ENCODE measurements at places on chromosomes 3 and 15.

- DNase-seq = no peak
Measured at GRCh38 chr3:57145852-57146251, 19.3 kb downstream of the IL17RD start.

- no peak for DNase-seq
Measured at GRCh38 chr15:73538563-73539211, 94.5 kb downstream of the NPTN start.

DNA sequence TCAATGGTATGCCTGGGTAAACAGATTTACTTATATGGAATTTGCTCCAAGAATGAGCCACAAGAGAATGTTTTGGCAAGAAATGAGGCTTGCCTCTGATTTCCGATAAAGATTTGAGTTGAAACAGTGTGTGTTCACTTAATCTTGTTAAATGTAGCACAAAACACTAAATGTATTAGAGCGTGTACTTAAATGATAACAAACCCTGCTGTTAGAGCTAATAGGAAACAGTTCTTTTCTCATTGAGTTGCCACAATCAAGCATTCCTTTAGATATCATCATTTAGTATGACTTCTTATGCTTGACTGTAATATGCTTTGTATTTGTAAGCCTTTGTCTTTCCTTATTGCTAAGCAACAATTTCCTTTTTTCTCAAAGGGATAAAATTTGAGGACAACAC, 353.6 kb upstream of the ZNF717 start:
- DNase-seq = no peak

DNA sequence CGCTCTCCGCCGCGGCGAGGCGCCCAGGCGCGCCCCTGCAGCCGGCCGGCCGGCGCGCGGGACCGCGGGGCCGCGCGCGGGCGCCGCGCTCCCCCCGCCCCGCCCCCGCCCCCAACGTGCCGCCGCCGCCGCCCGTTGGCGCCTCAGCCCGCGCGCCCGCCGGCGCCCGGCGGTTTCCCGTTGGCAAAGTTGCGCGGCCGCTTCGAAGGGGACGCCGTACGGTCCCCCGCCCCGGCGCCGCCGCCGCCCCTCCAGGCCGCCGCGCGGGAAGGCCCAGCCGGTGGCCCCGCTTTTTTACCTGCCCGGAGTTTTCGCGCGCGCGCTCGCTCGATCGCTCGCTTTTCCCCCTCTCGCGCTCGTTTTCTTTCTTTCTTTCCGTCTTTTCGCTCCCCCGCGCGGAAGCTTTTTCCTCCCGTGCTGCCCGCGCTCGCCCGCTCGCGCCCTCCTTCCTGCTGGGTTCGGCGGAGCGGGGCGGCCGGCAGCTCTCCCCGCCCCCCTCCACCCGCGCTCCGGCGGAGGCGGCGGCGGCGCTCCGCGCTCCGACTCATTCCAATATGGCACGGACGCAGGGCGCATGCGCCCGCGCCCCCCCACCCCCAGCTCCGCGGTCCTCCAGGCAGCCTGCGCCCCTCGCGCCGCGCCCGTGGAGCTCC, at the start of gene SFMBT1:
Gene SFMBT1 (minus strand): TSS at position 556 of the 653 bp plus-strand sequence. CDS start 76,945 bp downstream, outside the sequence.
- DNase-seq = peak; percentile 76

GRCh38 chr15:62765916-62766315, 276.6 kb upstream of the TPM1 start:
- DNase-seq = no peak

GRCh38 chr3:176349706-176350105, 847.6 kb downstream of the TBL1XR1 start:
- no peak for DNase-seq

DNA sequence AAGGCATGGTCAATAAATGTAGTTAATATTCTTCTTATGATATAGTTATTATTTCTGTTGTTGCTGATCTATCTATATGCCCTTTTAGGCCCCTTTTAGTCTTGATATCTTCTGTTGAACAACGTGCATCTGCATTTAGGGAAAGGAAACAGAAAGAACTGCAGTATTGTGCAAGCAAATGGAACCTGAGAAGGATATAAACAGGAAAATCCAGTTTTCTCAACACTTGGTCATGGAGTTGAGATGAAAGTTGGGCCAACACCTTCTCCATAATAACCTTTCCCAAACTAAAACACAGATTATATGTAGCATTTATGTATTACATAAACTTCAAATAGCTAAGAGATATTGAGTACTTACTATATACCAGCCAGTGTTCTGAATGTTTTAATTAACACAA, 179.7 kb downstream of the ADAMTS9 start:
- DNase-seq = no peak

GRCh38 chr3:7188551-7188950, 327.6 kb downstream of the GRM7 start:
- no peak for DNase-seq

GRCh38 chr3:108281670-108282069, 14.7 kb upstream of the HHLA2 start:
- DNase-seq = no peak

GRCh38 chr3:173266441-173266840, 125.4 kb upstream of the SPATA16 start:
- DNase-seq = no peak

DNA sequence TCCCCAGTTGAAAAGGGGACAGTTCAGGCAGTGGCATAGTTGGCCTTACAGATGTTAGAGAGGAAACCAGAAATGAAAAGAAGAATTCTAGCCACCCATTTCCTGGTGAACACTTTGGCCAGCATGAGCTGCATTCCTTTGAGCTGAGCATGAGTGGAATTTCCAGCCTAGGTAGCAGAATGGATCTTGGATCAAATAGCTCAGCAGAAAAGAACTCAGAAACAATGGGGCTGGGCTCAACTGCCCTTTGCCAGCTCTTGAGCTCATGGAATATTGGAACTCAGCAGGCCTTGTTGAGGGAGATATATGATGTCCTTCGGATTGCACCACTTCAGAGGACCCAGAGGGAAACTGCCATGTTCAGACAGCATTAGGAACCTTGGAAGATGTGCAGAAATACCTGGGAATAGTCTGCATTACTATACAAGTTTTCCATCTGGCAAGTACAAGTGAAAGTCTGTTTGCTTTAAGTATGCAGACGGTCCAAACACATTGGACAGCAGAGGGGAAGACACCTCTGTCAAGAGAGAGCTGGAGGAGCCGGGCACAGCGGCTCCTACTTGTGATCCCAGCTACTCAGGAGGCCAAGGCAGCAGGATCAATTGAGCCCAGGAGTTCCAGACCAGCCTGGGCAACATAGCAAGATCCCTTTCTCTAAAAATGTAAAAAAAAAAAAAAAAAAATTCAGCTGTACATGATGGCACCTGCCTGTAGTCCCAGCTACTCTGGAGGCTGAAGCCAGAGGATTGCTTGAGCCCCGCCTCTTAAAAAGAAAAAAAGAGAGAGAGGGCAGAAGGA, 3.1 kb upstream of the CDV3 start:
- DNase-seq = no peak

DNA sequence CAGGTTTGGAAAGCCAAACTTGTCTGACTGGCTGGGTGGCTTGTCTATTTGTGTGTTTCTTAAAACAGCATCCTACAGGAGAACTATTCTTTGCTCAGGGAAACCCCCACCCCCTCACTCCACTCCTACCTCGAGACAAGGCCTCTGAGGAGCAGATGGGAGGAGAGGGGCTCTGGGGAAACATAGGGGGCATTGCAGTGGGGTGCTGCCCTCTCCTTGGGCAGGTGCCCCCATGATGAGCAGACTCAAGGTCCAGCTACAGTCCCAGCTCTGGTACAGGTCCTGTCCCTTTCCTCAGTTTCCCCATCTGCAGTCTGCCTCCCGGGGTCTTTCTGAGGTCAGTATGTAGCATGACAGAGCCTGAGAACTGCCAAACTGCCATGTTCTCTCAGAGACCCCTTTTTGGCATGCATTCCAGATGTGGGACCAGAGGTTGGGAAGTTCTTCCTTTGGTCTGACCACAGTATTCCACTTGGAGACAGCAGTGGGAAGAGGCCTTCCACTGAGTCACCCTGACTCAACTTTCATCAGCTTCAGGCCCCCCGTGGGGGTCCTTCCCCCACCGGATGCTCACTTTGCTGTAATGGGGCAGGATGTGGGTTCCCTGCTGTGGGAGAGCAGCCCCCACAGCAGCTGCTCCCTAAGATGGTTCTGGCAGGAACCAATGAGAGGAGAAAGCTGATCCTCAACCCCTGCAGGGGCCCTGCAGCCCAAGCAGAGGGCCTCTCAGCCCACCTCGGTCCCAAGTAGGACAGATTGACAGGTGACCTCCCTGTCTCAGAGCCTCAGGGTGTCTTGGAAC, 32.3 kb upstream of the CYP11A1 start:
- peak; percentile 58 for DNase-seq

DNA sequence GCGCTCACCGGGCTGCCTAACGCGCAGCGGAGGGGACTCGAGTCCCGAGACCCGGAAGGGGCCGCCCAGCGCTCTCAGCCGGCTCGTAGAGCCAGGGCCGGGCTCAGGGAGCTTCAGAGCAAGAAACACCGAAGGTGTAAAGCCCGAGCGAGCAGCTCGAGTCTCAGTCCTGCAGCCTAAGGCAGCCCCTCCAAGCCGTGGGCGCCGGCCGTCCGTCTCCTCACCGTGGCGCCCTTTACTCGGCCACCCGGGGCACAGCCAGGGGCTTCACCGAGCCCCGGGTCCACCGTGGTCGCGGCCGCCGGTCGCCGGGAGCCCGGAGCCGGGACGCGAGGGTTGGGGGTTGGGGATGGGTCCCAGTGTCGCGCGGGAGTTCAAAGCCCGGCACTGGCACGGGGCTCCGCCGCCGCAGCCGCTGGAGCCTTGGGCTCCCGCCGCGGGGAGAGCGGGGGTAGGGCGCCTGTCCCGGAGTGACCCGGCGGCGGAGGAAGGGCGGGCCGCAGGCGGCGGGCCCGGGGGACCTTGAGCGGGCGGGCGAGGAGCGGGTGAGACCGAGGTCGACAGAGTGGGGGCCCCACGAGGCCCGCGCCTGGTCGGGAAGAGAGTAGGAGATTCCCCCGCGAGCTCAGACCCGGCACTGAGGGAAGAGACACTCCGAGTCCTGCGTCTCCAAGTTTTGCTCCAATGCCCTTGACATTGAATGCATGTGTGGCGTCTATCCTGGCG, 26.9 kb upstream of the THRB start:
- DNase-seq = peak; percentile 5

GRCh38 chr15:85316244-85316934, 64.0 kb upstream of the AKAP13 start:
- DNase-seq = no peak

DNA sequence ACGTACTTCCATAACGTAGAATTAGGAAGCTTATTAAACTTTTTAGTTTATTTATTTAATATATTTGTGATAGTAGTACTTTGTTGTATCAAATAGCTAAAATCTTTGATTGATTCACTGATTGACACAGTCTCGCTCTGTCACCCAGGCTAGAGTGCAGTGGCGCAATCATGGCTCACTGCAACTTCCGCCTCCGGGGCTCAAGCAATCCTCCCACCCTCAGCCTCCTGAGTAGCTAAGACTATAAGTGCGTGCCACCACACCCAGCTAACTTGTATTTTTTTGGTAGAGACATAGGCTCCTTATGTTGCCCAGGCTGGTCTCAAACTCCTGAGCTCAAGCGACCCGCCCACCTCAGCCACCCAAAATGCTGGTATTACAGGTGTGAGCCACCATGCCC, 5.7 kb downstream of the APH1B start:
- no peak for DNase-seq

- DNase-seq = no peak
Measured at GRCh38 chr3:16079519-16079918, 95.0 kb upstream of the GALNT15 start.

GRCh38 chr15:31236184-31237042, 90.2 kb upstream of the KLF13 start:
- no peak for DNase-seq

DNA sequence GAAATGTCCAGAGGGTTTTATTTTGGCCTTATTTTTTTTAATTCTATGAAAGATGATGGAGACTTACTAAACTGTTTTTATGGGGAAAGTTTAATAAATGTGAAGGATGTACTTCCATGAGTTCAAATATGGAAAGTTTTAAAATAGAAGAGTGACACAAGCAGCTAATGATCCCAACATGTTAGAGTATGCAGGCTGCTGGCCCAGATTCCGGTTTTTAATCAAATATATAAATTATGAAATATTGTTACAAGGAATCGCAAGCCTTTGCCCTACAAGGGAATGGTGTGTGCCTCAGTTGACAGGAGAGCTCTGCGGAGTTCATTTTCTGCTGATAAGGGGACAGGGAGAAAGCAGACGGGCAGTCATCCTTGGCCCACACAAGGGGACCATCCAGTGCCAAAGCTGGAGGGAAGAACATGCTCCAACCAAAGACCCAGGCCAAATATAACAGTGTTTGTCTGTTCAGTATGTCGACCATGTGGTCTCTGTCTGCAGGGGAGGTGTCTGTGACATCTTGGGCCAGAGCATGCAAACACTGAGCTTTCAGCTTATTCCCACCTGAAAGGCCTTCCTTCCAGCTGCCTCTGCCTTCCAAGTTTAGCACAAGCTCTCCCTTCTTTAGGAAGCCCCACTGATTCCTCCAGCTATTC, 69.8 kb downstream of the SSUH2 start:
- no peak for DNase-seq

GRCh38 chr3:191235331-191236314, 36.6 kb downstream of the OSTN start:
- DNase-seq = no peak

DNA sequence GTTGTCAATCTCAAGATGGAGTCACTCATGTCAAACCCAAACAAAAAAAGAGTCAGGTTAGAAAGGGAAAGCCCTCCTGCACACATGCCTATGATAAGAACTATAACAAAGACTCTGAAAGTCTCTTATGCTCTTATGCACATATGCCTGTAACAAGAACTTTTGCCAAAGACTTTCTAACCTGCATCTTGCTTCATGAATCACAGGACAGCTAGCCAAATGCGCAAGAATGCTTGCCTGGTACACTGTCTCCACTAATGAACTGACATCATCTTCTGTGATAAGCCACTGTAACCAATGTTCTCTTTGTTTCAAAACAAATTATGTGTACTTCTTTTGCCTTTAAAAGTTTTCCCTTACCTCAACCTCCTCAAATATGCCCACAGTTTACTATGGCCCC, 18.2 kb upstream of the EHHADH start:
- no peak for DNase-seq

DNA sequence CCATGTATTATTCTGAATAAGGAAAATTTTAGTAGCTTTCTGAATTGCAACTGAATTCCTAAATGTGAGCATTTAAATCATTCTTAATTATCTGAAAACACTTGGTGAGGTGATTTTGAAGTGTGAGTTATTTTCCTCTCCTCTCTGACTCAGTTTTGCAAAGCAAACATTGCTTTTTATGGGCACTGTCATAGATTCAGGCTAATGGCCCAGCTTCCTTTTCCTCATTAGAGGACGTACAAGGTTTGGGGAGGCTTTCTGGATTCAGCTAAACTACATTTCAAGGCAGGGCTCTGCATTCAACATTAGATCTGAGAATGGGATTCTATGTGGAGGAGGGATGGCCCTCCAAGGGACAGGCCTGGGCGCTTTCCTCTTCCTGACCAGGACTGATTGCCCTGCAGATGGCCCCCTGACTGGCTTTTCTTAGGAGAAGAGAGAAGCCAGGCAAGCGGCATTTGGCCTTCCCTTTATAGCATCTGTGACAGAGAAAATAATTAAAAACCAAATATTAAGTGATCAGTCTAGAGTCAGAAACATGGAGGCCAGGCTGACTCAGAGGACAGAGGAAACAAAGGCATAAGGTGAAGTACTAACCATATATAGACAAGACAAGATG, 53.0 kb upstream of the STXBP5L start:
- DNase-seq = no peak
